ENCODE measurements at places on chromosomes 6 and 20. TPM values are rescaled to one million over a fixed set of nuclear protein-coding genes. Genes with fewer than 3 reads are reported as not detected.

GRCh38 chr6:151885234-151885633, 77.8 kb downstream of the ESR1 start:
- DNase-seq: no peak

DNA sequence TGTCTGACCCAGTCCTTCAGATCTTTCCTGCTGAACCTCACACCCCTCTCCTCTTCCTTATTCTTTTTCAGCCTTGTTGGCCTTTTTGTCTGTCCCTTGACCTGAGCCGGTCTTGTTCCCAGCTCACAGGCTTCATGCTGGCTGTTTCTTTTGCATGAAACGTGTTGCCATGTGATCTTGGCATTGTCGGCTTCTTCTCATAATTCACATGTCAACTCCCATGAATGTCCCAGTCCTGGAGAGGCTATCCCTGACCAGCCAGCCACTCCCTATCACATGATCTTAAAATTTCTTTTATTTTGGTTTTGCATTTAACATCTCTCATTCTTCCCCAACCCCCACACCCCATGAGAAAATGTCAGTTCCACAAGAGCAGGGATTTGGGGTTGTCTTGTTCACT, 131.2 kb upstream of the TSHZ2 start:
- no peak for DNase-seq

SCUBE3 gene
- total RNA-seq: not detected

GSTA5 gene
- total RNA-seq: not detected

DNA sequence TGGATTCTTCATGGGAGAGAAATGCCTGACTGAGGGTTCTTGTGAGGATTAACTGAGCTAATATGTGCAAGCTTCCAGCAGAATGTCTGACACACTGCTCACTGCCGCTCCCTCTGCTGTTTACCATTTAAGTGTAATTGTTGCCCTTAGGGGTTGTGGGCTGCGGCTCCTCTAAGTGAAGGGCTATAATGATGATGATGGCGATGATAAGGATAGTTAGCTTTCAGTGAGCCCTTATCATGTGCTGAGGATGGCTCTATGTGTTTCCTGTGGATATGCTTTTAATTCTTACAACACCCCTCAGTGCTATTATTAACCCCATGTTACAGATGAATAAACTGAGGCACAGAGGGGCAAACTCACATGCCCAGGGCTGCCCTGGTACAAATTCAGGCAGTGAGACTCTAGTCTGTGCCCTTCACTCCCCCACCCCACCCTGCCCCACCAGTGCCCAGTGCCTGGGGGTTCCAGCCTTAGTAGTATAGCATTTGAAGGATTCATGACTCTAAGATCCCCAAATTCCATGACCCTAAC, 33.4 kb downstream of the TGM2 start:
- DNase-seq: no peak

METTL24 gene
- total RNA-seq: not detected

LY6G5C gene
- 2.6 TPM for total RNA-seq

GRCh38 chr20:63911176-63911575, 16.2 kb downstream of the DNAJC5 start:
- DNase-seq: peak; percentile 32

GRCh38 chr20:49818816-49819215, 6.2 kb downstream of the SLC9A8 start:
- no peak for DNase-seq

PSMB1 gene
- total RNA-seq: 157 TPM

- no peak for DNase-seq
These were observed 61.7 kb upstream of the NUP153 start for GRCh38 chr6:17768388-17768787.

OTOR gene
- not detected for total RNA-seq

- no peak for DNase-seq
These were observed at the start of gene GLP1R for GRCh38 chr6:39048481-39049399. GLP1R (plus strand) TSS chr6:39048781; CDS start chr6:39048841, 60 bp downstream.

DNA sequence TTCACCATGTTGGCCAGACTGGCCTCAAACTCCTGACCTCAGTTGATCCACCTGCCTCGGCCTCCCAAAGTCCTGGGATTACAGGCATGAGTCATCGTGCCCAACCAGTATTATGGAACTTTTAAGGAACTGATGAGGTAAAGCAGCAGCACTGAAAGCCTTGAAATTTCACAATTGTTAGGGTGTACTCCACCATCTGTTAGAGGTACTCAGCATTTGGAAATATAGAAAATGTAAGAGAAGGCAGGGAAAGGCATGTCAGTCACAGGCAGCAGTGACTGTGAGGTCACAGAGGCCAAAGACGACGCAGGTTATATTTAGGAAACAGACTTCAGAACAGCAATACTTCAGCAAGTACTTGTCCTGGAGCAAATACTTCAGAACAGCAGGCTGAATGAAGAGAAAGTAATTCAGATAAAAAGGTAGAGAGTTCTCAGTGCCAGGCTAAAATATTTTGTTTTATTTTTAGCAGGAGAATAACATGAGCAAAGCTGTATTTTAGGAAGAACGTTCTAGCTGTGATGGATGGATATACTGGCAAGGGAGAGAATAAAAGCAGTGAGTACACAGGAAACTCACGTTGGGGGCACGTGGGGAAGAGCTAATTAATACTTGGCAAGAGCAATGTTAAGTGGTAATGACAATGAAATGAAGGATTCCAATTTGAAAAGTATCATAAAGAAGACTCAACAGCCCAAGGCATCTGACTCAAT, 67.2 kb downstream of the DTNBP1 start:
- DNase-seq: no peak

GRCh38 chr6:2876210-2877056, 26.7 kb downstream of the SERPINB9 start:
- no peak for DNase-seq

CSTF1 gene
- 64.9 TPM for total RNA-seq

SAMD5 gene
- total RNA-seq: not detected

Data from activated CD4-positive, alpha-beta memory T cell treated with anti-CD3 and anti-CD28 coated beads, Interleukin-2, amount 10 ng/mL, durations not matched to agents 7 days and 5 days (primary cell).